NCI-H1436 (cell line): ENCODE measurements at places on chromosomes 6 and 20.
A peak's percentile ranks its signal among the peaks of the same experiment; 100 is the strongest.

DNA sequence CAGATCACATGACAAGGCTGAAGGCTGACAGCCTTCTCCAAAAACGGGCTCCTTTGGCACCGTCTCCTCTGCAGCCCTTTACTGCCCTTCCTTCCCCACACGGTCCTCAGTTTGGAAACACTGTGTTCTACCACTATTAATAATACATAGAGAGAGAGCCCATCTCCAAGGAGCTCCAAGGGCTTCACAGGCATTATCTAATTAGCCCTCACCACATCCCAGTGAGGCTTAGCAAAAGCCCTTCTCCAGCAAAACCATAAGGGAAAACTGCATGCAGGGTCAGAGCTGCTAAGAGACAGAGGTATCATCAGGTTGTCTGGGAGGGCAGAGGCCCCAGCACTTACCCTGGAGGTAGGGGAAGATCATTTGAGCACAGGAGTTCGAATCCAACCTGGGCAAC, 169.3 kb upstream of the JARID2 start:
- DNase-seq: no peak

DNA sequence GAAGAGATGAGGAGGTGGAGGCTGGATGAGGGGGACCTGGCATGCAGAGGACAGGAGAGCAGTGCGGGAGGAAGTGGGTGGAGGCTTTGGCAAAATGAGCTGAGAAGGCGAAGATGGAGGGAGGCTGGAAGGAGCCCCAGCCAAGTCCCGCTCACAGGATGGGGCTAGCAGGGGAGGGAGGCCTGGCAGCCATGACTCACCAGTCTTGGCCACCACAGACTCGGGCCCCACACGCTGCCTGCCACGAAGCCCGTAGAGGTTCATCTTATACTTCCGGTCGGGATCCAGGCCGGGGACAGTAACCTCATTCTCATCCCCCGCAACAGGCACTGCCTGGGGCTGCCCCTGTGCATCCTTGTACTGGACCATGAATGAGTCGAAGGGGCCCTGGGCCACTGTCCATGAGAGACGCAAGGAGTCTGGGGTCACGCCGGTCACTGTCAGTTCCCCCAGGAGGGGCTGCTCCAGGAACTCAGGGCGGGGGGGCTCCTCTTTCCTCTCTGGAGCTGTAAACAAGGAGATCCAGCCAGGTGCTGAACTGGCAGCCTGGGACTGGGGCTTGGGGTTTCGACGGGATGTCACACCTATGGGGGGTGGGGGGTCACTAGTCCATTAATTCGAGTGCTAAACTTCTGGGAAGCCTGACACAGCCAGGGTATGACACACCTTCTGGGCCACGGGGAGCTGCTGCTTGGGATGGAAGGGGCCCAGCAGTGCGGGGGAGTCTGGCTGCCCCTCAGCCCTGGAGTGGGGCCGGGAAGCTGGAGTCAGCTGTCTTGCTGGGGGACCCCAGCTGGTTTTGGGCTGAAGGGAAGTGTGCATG, 27.8 kb downstream of the TNXB start:
- no peak for DNase-seq

- DNase-seq: no peak
These were observed 1.1 kb downstream of the L3MBTL3 start for GRCh38 chr6:130019326-130020072.

- DNase-seq: no peak
These were observed 172.6 kb upstream of the MOCS1 start for GRCh38 chr6:40106840-40107239.

DNA sequence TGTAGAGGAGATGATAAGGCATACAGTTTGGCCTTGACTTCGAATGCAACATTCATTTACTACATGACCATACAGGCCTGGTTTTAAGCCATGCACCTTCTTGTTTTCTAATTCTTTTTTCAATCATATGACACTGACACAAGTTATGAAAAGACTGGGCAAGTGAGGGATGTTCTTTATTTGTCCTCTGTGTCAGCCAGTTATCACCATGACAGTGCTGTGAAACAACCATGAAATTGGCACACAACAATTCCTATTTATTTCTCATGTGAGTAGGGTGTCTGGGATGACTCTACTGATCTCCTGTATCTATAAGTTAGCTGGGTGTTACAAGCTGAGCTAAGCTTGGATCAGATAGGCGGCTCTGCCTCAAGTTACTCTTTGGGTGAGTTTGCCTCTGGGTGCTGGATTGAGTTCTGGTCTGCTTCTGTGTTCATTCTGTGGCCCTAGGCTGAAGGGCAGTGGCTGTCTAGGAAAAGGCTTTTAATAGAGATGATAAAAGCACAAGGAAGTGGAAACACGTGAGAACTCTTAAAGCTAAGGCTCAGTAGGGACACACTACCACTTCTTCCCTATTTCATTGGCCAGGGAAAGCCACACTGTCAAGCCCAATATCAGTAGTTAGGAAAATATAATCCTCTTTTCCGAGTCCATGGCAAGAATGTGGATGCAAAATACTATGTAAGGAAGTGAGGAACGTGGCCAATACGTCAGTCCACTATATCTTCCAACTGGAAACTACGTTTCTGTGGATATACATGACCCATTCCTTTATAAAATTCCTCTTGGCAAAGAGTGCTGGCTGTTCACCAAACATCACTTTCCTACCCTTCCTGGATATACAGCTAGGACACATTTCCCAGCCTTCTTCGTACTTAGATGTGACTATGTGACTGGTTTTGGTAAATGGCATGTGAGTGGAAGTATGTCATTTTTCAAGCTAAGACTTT, 126.2 kb upstream of the RNF24 start:
- no peak for DNase-seq

GRCh38 chr20:16637797-16638196, 64.5 kb upstream of the KIF16B start:
- no peak for DNase-seq

DNA sequence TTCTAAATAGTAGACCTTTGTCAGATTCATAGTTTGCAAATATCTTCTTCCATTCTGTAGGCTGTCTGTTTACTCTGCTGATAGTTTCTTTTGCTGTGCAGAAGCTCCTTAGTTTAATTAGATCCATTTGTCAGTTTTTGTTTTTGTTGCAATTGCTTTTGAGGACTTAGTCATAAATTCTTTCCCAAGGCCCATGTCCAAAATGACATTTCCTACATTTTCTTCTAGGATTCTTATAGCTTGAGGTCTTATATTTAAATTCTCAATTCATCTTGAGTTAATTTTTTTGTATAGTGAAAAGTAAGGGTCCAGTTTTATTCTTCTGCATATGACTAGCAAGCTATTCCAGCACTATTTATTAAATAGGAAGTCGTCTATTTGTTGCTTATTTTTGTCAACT, 287.0 kb downstream of the PACRG start:
- no peak for DNase-seq

- no peak for DNase-seq
These were observed 80.9 kb downstream of the WASF1 start for GRCh38 chr6:110098511-110099116.

DNA sequence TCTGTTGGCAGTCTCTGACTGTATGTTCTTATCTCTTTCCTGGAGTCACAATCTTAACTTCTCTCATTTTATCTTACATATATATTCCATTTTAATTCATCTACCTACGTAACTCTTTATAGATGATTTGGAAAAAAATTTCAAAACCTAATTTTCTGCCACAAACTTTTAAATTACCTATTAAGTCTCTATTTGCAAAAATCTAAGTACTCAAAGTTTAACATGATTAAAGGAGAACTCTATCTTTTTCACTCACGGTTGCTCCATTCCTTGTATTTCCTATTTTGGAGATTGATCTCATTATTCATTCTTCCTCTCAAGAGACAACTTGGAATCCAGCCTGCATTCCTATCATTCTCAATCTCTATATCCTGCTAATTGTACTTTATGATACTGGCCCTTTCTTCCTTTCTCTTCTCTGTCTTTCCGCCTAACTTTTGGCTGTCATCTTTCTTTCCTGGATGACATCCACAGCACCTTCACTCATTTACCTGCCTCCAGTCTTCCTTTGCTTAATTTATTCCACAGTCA, 1071.1 kb upstream of the CITED2 start:
- no peak for DNase-seq

DNA sequence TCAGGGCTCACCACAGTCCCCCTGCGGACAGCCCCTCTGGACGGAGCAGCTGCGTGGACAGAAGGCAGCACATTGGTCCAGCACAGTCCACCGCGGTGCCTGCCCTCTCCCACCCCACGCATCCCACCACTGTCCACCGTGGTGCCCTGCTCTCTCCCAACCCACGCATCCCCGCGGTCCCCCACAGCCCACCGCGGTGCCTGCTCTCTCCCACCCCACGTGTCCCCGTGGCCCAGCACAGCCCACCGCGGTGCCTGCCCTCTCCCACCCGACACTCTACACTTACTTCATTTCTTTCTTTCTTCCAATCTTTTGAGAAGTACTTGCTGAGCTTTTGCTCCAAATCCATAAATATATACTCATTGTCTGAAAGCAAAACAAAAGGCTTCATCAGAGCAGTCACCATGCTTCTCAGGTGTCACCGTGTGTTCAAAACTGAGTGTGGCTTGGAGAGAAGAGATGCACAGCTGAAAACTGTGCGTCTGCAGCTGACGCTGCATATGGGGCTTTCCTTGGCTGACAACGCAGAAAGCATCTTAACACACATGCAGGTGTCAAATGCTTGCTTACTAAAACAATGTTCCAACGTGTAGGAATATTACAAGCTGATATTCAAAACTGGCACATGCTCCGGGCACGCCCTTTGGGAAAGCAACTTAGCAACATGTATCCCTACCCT, 11.8 kb downstream of the FRMD1 start:
- DNase-seq: no peak

DNA sequence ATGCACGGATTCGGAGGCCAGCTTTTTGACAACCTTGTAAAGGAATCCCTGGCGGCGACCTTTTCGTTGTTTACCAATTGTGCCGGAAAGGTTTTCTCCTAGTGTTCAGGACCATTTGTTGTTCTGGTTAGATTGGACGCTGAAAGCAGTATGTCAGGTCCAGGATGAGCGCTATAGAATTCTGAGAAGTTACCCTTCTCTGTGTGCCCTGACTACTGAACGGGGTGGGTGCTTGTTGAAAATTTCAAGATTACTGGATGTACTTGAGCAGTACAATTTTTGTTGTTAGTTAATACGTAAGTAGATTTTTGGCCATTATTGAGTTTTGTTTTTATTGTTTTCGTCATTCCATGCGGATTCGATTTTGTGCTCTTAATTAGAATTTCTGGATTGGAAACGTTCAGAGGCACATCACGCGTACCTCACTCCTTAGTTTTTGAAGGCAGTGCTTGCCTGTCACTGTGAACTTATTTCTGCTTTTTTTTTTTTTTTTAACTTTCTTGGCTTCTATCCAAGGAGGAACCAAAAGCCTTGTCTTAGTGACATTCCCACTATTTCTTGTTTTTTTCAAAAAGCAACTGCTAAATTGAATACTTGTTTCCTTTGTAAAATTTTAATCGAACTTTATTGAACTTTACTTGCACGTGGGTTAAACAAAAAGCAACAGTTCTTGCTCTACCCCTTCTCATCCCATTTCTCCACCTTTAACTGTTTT, 898 bp downstream of the XRN2 start:
- DNase-seq: no peak

DNA sequence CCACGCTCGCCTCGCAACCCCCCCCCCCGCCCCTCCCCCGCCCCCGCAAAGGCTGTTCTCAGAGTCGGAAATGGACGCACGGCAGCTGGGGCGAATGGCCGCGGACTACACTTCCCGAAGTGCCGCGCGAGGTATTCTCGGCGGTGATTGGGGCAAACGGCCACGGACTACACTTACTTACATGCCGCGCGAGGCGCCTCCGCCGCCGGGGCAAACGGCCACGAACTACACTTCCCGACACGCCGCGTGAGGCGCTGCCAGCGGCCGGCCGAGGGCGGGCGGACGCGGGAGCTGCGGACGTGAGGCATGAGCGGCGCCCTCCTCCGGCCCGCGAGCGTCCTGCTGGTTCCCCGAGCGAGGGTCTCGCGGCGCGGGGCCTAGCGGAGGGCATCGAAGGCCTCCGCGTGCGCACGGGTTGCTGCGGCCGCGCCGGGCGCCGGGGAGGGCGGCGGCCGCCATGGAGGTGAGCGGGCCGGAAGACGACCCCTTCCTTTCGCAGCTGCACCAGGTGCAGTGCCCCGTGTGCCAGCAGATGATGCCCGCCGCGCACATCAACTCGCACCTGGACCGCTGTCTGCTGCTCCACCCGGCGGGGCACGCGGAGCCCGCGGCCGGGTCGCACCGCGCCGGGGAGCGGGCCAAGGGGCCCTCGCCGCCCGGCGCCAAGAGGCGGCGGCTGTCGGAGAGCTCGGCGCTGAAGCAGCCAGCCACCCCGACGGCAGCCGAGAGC, at the start of gene WRNIP1:
Gene WRNIP1, plus strand, starts transcription at position 228 of the 730 bp plus-strand sequence. Its CDS starts 230 bp downstream, at position 458.
- peak; percentile 97 for DNase-seq
